ENCODE measurements at places on chromosomes 7 and 10.

DNA sequence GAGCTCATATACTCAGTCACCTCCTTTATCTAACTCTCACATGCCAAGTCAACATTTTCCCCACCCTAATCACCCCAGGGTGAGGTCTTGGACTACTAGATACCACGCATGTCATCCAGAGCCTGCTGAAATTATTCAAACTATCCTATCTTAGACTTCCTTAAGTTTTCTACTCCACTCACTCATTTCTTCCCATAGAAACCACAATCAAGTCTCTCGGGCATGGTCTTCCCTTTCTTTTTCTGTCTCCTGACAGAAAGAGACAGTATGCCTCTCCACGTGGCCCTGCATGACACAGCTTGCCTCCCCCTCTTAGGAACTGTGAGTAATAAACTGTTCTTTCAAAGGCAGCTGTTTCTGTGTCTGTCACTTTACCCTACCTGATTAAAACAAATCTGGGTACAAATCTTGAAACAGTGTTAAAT lies 29.4 kb downstream of the TAS2R41 start:
- no peaks in the 10 kb centered on the region for H3K4me1 ChIP-seq
- peaks cover 7% of the 10 kb centered on the region for H3K36me3 ChIP-seq
- no peak overlapping the region for H3K4me3 ChIP-seq
- no peak overlapping the region for H3K27ac ChIP-seq
- no peak for DNase-seq

DNA sequence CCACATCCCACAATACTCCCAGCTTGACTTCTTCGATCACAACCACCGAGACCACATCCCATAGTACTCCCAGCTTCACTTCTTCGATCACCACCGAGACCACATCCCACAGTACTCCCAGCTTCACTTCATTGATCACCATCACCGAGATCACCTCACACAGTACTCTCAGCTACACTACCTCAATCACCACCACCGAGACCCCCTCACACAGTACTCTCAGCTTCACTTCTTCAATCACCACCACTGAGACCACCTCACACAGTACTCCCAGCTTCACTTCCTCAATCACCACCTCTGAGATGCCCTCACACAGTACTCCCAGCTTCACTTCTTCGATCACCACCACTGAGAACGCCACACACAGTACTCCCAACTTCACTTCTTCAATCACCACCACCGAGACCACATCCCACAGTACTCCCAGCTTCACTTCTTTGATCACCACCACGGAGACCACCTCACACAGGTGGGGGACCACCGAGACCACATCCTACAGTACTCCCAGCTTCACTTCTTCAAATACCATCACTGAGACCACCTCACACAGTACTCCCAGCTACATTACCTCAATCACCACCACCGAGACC lies 8.6 kb downstream of the MUC3A start:
- H3K4me1 ChIP-seq, result no peaks in the 10 kb centered on the region
- no peaks in the 10 kb centered on the region for H3K27me3 ChIP-seq
- H3K36me3 ChIP-seq, result no peaks in the 10 kb centered on the region
- no peak overlapping the region for H3K4me3 ChIP-seq
- peak; percentile 26 for DNase-seq
- no peak overlapping the region for H3K27ac ChIP-seq

GRCh38 chr7:8064828-8065227 lies 96.2 kb downstream of the GLCCI1 start:
- no peaks in the 10 kb centered on the region for H3K4me1 ChIP-seq
- no peak for DNase-seq
- H3K27me3 ChIP-seq, result no peaks in the 10 kb centered on the region
- no peak overlapping the region for H3K4me3 ChIP-seq
- no peak overlapping the region for H3K27ac ChIP-seq

DNA sequence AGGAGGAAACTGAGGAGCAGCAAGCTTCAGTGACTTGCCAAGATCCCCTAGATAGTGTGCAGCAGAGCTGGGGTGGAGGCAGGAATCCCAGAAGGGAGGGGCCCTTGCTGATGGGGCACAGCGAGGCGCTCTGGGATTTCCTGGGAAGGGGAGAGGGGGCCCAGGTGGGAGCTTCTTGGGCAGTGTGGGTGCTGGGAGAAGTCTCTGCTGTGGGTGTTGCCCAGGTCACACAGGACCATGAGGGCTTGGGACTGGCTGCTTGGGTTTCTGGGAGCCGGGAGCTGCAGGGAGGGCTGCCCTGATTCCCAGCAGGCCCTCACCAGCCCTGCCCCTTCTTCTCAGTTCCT lies 55.2 kb downstream of the TSPAN15 start:
- H3K4me1 ChIP-seq, result peaks cover 4% of the 10 kb centered on the region
- no peak for DNase-seq
- H3K36me3 ChIP-seq, result no peaks in the 10 kb centered on the region
- H3K4me3 ChIP-seq, result no peak overlapping the region
- no peak overlapping the region for H3K27ac ChIP-seq
- no peaks in the 10 kb centered on the region for H3K27me3 ChIP-seq

DNA sequence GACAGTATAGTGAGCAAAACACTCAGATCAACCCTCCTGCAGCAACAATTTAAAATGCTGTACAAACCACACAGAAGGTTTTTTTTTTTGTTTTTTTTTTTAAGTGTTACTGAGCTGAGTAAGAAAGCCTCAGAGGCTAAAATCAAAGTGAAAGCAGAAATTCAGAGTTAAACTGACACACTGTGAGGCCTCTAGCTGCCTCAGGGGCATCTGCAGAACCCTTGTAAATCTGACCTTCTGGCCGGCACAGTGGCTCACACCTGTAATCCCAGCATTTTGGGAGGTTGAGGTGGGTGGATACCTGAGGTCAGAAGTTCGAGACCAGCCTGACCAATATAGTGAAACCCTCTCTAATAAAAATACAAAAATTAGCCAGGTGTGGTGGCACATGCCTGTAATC lies 7.4 kb upstream of the GNA12 start:
- H3K36me3 ChIP-seq, result no peaks in the 10 kb centered on the region
- no peak overlapping the region for H3K4me3 ChIP-seq
- H3K27me3 ChIP-seq, result no peaks in the 10 kb centered on the region
- no peaks in the 10 kb centered on the region for H3K4me1 ChIP-seq

DNA sequence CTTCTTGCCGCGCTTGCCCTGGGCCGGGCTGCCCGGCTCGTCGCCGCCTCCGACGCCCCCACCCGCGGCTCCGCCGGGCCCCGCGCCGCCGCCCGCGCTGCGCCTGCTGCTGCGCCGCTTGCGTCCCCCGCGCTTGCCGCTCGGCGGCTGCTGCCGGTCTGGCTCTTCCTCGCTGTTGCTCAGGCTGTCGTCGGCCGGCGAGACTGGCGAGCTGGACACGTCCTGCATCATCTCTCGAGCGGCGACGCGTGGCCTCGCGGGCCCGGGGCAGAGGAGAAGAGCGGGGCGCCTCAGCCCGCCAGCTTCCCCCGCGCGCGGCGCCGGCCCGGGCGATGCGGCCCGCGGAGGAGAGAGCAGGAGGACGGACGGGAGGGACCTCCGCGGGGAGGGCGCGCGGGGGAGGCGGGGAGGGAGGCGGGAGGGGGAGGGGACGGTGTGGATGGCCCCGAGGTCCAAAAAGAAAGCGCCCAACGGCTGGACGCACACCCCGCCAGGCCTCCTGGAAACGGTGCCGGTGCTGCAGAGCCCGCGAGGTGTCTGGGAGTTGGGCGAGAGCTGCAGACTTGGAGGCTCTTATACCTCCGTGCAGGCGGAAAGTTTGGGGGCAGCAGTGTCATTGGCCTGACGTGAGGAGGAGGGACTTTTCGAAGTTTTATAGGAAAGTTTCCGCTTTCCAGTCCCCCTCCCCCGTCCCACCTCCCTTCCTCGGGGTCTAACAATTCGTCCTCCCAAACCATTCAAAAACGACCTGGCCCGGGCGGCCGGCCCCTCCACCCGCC lies at the start of gene TWIST1:
TSS of gene TWIST1 (minus strand) at position 546 of the 779 bp plus-strand sequence. CDS start at position 231, 315 bp downstream.
- peak within 1 kb of the TSS; percentile 20 for H3K4me3 ChIP-seq
- no peak within 1 kb of the TSS for H3K27ac ChIP-seq
- H3K4me1 ChIP-seq, result peaks cover 17% of the 10 kb centered on the region
- H3K27me3 ChIP-seq, result peaks cover 93% of the 10 kb centered on the region
- H3K36me3 ChIP-seq, result no peaks in the 10 kb centered on the region

- no peaks in the 10 kb centered on the region for H3K36me3 ChIP-seq
- H3K4me3 ChIP-seq, result no peak overlapping the region
- no peak for DNase-seq
- H3K27me3 ChIP-seq, result no peaks in the 10 kb centered on the region
- H3K27ac ChIP-seq, result no peak overlapping the region
Observed at GRCh38 chr7:94298943-94299342, 95.8 kb upstream of the COL1A2 start.

- H3K4me1 ChIP-seq, result peaks cover 24% of the 10 kb centered on the region
- H3K27ac ChIP-seq, result no peak overlapping the region
- peak; percentile 25 for DNase-seq
- peaks cover 28% of the 10 kb centered on the region for H3K27me3 ChIP-seq
- peak overlapping the region; percentile 47 for H3K4me3 ChIP-seq
- H3K36me3 ChIP-seq, result no peaks in the 10 kb centered on the region
Observed at GRCh38 chr10:80407812-80408241, 524 bp upstream of the PRXL2A start.

DNA sequence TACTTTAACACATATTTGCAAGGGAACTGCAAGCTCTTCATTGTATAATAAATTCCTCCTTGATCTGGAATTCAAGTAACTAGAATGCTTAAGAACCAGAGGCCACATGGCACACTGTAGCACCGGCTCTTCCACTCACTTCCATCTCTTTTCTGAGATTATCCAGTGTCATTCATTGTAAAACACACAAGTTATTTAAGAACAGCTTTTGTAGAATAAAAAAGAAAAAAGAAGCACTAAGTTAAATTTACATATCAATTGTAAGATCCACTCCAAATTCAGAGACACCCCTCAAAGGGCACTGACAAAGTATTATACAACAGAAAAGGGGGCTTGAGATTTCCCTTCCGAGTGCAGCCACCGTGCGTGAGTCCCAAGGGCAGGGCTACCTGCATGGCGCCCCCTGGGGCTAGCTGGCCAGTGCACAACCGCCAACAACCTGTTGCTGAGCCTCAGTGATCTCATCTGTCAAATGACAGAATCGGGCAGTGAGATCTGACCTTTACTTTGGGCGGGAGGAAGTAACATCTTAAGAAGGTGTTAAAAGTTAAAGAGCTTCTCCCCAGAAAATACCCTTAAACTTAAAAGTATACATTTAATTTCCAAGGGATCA lies 12.5 kb downstream of the GLI3 start:
- peaks cover 36% of the 10 kb centered on the region for H3K27me3 ChIP-seq
- no peak for DNase-seq

DNA sequence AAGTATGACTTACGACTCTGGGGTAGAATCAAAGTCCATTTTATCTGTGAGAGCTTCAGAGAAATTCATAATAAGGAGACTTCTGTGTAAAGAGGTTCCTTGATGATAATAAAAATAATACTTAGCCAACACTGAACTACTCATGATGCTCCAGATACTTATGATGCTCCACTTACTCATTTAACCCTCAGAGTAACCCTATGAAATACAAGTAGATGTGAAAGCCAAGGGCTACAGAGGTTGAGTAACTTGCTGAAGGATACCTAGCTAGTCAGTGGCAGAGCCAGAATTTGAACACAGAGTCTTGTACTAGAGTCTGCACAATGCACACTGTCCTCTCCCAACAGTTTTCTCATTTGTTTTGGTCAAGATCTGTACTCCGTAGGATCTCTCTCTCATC lies 89.5 kb downstream of the HECW1 start:
- DNase-seq, result no peak
- H3K4me1 ChIP-seq, result no peaks in the 10 kb centered on the region
- no peaks in the 10 kb centered on the region for H3K27me3 ChIP-seq
- H3K27ac ChIP-seq, result no peak overlapping the region
- H3K4me3 ChIP-seq, result no peak overlapping the region

GRCh38 chr7:21603972-21604749 lies 61.3 kb downstream of the DNAH11 start:
- H3K36me3 ChIP-seq, result no peaks in the 10 kb centered on the region
- no peak for DNase-seq
- H3K27ac ChIP-seq, result no peak overlapping the region

- DNase-seq, result no peak
- no peaks in the 10 kb centered on the region for H3K36me3 ChIP-seq
- no peak overlapping the region for H3K27ac ChIP-seq
- no peaks in the 10 kb centered on the region for H3K27me3 ChIP-seq
- H3K4me3 ChIP-seq, result no peak overlapping the region
- H3K4me1 ChIP-seq, result peaks cover 28% of the 10 kb centered on the region
Observed at GRCh38 chr10:124116771-124117510, 23.5 kb upstream of the CHST15 start.

DNA sequence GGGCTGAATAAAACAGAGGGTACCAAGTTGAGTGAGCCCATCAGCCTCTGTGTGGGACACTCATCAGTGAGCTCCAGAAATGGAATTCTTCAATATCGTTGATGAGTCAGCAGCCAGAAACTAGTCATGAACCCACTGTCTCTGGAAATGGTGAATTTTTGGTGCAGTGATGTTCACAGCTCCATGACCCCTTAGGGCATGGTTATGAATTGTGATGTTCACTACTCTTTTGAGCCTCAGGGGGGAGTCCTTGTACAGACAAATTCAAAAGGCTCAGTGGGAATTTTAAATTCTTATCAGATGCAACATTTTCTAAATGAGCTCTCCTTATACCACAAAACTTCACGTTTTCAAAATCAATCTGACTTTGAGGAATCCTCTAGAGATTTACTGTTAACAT lies 335.7 kb downstream of the PHTF2 start:
- no peaks in the 10 kb centered on the region for H3K36me3 ChIP-seq
- no peak overlapping the region for H3K27ac ChIP-seq
- no peak for DNase-seq
- H3K27me3 ChIP-seq, result no peaks in the 10 kb centered on the region

- peak overlapping the region; percentile 73 for H3K27ac ChIP-seq
- H3K27me3 ChIP-seq, result no peaks in the 10 kb centered on the region
- no peaks in the 10 kb centered on the region for H3K36me3 ChIP-seq
- DNase-seq, result no peak
Observed at GRCh38 chr7:5574770-5575269, 151.2 kb upstream of the TNRC18 start.

DNA sequence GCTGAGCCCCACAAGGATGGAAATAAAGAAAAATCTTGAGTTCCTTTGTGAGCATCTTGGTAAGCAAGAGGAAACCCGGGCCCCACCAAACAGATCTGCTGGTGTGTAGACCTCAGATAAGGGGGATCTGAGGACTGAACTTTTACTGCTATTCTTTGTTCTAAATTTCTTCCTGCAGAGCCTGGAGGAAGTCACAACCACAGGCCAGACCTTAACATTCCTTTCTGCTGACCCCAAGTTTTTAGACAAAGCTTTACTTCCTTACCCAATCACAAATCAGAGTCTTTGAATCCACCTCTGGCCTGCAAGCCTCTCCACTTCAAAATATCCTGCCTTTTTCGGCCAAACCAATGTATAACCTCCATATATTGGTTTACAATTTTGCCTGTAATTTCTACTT lies 352.6 kb upstream of the AUTS2 start:
- H3K4me3 ChIP-seq, result no peak overlapping the region
- no peak overlapping the region for H3K27ac ChIP-seq
- H3K36me3 ChIP-seq, result no peaks in the 10 kb centered on the region
- no peaks in the 10 kb centered on the region for H3K27me3 ChIP-seq
- no peaks in the 10 kb centered on the region for H3K4me1 ChIP-seq

DNA sequence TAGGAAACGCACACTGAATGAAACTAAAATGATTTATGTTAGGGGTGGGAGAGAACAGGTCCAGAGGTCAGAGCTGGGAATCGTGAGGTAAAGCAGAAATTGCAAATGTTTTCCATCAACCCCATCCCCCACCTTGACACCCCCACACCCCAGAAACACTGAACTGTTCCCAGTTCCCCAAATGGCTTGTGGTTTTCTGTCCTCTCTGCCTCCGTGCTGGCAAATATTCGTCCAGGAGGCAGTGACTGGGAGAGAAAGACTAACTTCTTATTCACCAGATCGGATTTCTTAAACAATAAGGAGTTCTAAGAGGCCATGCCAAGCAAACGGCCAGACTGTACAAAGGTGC lies 730 bp upstream of the RASSF4 start:
- peak overlapping the region; percentile 81 for H3K27ac ChIP-seq
- H3K4me3 ChIP-seq, result peak overlapping the region; percentile 96
- DNase-seq, result peak; percentile 43
- no peaks in the 10 kb centered on the region for H3K27me3 ChIP-seq
- H3K4me1 ChIP-seq, result peaks cover 66% of the 10 kb centered on the region
- peaks cover 12% of the 10 kb centered on the region for H3K36me3 ChIP-seq

Data from CD14-positive monocyte (primary cell).